ENCODE measurements at places on chromosomes 5 and 9. TPM values are rescaled to one million over a fixed set of nuclear protein-coding genes. Genes with fewer than 3 reads are reported as not detected.

The EIF4E1B gene
- total RNA-seq = not detected

The TTC39B gene
- total RNA-seq = 4.8 TPM

The GLRA1 gene
- total RNA-seq = not detected

The PTGDS gene
- total RNA-seq = 4,014 TPM

The RNF208 gene
- 18.1 TPM for total RNA-seq

The NRG2 gene
- total RNA-seq = 1.1 TPM

The IL33 gene
- total RNA-seq = 50.1 TPM

The PCDHGB1 gene
- 3.2 TPM for total RNA-seq

The SLIT3 gene
- 71.1 TPM for total RNA-seq

The SLCO4C1 gene
- total RNA-seq = 0.24 TPM

The CA9 gene
- 2.8 TPM for total RNA-seq

The GZMA gene
- 0.37 TPM for total RNA-seq

The PRDM9 gene
- not detected for total RNA-seq

The PRR16 gene
- 4.8 TPM for total RNA-seq

The IRX4 gene
- total RNA-seq = 0.18 TPM

- no peak for DNase-seq
Observed at GRCh38 chr9:82539146-82539545, 523.8 kb downstream of the RASEF start.

DNA sequence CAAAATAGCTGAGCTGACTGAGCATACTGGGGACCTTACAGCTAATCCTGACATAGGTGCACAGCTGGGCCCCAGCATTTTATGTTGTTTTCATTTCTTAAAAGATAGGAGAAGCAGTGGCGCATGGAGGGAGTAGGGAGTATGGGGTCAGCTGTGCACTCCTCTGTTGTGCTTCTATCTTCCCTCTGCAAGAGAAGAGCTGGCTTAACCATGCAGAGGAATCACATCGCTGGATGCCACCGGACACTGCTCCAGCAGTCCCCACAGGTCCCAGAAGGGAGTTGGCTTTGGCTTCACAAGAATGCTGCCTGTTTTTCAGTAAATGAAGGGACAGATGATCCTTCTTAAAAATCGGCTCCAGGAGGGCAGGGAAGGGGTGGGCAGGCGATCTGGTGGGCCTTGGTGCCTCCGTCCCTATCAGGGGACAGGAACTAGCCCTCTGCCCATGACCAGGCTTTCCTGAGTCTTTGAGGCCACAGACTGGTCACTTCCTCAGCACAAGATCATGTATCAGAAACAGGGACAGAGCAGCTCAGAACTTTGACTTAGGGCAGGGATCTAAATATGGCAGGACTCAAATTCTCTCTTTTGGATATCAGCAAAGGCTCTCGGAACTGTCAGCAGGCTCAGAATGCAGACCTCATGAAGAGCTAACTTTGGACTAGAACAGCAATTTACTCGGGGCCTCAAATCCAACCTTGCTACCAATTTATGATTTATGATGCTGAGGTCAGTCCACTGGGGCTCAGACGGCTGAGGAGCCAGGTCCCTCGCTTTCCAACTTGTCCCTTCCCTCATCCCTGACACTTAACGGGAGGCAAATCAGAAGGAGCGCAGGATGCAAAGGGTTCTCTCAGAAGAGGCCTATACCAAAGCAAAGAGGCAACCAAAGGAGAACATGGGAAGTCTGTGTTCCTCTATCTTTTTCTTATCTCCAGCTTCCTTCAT is 47.2 kb downstream of the MARCHF3 start:
- no peak for DNase-seq

DNA sequence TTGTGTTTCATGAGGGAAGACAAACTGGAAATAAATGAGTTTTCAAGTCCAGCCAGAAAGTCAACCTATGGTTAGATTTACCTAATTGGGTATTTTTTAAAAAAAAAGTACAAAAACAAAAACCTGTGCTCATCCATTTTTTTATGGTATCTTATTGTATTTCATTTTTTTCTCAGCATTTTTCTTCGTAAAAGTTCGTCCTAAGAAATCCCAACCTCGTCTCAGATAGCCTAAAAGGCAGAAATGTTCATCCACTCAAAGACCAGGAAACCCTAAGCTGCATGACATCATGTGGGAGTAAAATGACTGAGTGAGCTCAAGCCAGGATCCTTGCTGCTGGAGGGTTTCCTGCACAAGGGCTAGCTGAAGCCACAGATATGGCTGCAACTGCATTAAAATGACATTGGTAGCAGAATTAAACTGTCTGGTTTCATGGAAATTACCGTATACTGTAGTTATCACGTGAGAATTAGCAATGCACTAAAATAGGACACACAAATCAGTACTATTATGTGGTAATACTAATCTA is 70.4 kb downstream of the NFIB start:
- no peak for DNase-seq

GRCh38 chr9:93161786-93162562 is 22.0 kb upstream of the WNK2 start:
- no peak for DNase-seq

DNA sequence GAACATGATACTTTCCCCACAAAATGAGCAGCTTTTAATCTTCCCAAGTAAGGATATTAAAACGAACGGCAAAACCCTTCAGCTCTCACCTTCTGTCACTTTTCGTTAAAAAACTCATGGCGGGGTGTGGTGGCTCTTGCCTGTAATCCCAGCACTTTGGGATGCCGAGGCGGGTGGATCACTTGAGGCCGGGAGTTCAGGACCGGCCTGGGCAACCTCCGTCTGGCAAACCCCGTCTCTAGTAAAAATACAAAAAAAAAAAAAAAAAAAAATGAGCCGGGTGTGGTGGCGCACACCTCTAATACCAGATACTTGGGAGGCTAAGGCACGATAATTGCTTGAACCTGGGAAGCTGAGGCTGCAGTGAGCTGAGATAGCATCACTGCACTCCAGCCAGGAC is 902 bp downstream of the TMED9 start:
- no peak for DNase-seq

DNA sequence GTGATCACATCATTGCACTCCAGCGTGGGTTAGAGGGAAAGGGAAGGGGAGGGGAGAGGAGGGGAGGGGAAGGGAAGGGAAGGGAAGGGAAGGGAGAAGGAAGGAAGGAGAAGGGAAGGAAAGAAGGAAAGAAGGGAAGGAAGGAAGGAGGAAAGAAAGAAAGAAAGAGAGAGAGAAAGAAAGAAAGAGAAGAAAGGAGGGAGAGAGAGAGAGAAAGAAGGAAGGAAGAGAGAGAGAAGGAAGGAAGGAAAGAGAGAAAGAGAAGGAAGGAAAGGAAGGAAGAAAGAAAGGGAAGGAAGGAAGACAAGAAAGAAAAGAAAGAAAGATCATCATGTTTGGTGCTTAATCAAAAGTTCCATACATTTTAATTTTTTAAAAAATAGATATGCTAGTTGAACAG is 136.2 kb downstream of the CMYA5 start:
- no peak for DNase-seq

DNA sequence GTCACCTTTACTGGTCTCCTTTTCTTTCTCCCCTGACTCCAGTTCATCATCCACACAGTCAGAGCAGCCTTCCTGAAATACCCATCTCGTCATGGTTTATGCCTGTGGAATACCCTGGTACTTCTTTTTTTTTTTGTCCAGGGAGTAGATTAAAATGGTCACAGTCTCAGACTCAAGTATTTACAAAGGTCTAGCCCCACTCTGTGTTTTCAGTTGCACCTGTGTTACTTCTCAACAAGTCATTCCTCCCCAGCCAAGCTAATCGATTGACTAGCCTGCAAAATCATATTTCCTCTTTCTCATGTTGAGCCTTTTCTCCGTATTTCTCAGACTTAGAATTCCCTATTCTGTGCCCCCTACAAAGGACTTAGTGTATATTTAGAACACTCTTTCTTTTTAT is 155.2 kb upstream of the KCNN2 start:
- no peak for DNase-seq

GRCh38 chr5:130109152-130109551 is 204.9 kb downstream of the CHSY3 start:
- no peak for DNase-seq

GRCh38 chr5:178664141-178664540 is 37.3 kb upstream of the CLK4 start:
- no peak for DNase-seq

GRCh38 chr5:123809594-123810221 is 297.7 kb downstream of the CSNK1G3 start:
- no peak for DNase-seq

DNA sequence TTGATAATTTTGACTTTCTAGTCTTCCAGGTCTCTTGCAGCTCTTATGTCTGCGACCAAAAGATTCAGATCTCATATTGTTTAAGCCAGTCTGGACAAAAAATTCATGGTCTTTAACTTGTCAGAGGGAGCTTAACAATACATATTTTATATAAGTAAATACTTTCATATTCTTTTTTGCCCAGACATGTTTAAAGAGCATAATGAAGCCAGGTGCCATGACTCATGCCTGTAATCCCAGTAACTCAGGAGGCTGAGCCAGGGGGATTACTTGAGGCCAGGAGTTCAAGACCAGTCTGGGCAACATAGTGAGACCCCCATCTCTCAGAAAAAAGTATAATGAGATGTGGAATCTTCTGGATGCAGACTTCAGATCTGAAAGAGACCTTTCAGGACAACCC is 69.8 kb downstream of the JMY start:
- DNase-seq = no peak

- DNase-seq = no peak
Observed at GRCh38 chr9:125466411-125466810, 204.8 kb downstream of the GAPVD1 start.

DNA sequence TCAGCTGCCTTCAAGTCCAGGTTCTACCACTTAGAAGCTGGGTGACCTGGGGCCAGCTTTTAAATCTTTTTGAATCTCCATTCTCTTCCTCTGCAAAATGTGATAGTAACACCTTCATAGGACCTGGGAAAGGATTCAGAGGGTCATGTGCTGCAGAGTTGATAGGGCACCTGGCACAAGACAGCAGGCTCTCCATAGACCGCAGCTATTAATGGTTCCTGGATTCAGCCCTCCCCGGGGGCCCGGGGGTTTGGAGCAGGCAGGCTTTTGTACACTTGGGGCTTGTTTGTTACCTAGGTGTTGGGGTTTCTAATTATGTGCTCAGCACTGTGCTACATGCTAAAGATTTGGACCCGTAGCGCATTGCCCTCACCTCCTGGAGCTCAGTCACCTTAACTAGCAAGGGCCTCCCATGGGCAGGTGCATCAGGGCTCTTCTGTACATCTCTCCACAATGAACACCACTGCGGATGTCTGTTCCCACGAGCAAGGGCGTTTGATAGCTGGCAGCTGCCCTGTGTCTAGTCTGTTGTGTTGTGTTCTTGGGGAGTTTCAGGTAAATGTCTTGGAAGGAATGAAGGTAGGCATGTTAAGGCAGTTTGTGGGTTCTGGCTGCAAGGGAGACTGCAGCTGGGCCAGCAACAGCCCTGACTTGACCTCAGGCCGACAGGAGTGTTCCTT is 12.1 kb downstream of the PRRC2B start:
- peak; percentile 41 for DNase-seq

DNA sequence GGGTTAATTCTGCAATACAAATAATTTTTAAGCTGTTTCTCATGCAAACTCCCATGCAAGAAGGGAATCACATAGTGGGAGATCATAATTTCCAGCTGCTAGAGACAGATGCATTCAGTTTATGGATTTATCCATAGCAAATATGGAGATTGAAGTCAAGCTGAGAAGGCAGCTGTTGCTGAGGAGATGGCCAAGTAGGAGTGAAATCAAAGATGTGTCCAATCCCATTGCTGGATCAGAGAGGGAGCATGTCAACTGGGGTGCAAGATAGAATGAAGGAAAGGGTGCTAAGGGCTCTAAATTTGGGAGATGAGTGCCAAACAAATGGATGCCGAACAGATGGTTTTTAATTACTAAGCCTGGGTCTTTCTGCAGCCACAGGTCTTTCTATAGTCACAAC is 504.5 kb downstream of the NFIB start:
- DNase-seq = no peak

DNA sequence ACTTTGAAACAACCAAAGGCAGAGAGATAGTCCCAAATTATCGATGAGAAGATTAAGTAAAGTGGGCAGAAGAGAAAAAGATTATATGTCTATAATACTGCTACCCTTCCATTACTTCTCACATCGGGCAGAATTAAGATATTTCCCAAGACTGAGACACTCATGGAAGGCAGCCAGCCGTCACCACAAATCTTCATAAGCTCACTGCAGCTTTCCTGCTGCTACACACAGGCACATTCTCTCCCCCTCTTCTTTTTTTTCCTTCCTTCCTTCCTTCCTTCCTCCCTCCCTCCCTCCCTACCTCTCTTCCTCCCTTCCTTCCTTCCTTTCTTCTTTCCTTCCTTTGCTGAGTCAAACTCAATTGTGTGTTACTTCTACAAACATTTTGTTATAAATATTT is 58.7 kb upstream of the SPATA31C2 start:
- no peak for DNase-seq

DNA sequence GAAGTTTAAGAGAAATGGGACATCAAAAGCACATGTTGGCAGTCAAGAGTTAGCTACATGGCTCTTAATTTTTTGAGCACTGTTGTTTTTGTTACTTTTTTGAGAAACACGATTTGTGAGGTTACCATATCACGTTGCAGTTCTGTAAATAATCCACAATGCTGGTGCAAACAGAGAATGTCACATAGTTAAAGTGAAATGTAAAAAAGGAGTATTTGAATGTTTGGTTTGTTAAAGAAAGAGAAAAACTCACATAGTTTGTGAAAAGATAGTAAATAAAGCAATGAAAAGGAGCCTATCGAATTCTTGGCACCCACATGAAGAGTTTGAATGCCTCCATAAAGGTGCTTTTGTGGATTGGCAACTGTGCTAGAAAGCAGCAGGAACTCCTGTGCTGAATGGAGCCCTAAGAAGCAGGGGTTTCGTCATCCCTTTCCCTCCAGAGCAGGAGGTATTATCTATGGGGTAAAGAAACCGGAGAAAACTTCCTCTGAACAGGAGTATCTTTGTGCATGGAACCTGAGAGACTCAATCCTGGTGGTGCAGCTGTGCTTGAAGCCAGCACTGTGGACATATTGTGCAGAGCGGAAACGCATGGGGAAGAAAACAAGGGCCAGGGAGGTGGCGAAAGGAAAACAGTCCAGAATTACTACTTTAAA is 148.5 kb upstream of the OTULINL start:
- no peak for DNase-seq

- no peak for DNase-seq
Observed at GRCh38 chr9:94928691-94929368, 202.3 kb downstream of the AOPEP start.

- DNase-seq = no peak
Observed at GRCh38 chr5:116763987-116764866, 189.6 kb upstream of the SEMA6A start.
